ENCODE measurements at places on chromosomes 7 and 10. TPM values are rescaled to one million over a fixed set of nuclear protein-coding genes. Genes with fewer than 3 reads are reported as not detected.

The SLC26A5 gene
- total RNA-seq, result not detected

The CNOT4 gene
- 23.3 TPM for total RNA-seq

The SLC35G1 gene
- total RNA-seq, result 3.5 TPM

The MAT1A gene
- not detected for total RNA-seq

The CAMK2B gene
- 79.9 TPM for total RNA-seq

The TUBAL3 gene
- total RNA-seq, result 1.7 TPM

The CACNB2 gene
- 19.0 TPM for total RNA-seq

The PPRC1 gene
- 10.9 TPM for total RNA-seq

The HABP2 gene
- total RNA-seq, result not detected

The ADAM22 gene
- total RNA-seq, result 1.9 TPM

The RAB18 gene
- 50.4 TPM for total RNA-seq

The C7orf57 gene
- total RNA-seq, result not detected

The VTI1A gene
- 29.6 TPM for total RNA-seq

The SLC16A12 gene
- total RNA-seq, result 6.0 TPM

The EVX1 gene
- total RNA-seq, result not detected

The CADPS2 gene
- total RNA-seq, result 19.9 TPM

The SPAM1 gene
- total RNA-seq, result not detected

The RUFY2 gene
- total RNA-seq, result 11.0 TPM

The PTER gene
- total RNA-seq, result 7.5 TPM

The CCDC172 gene
- not detected for total RNA-seq

The KCNH2 gene
- 119 TPM for total RNA-seq

The SFRP4 gene
- 11.9 TPM for total RNA-seq

The SMO gene
- total RNA-seq, result 4.7 TPM

The COL13A1 gene
- 11.8 TPM for total RNA-seq

The ITIH5 gene
- 7.3 TPM for total RNA-seq

The OR6V1 gene
- total RNA-seq, result not detected

The ORAI2 gene
- total RNA-seq, result 5.9 TPM

The MYO1G gene
- 0.78 TPM for total RNA-seq

The GPR15LG gene
- not detected for total RNA-seq

The ZNF117 gene
- total RNA-seq, result 1.6 TPM

The CALN1 gene
- total RNA-seq, result not detected

The PPP1R17 gene
- total RNA-seq, result not detected

The STOX1 gene
- 0.47 TPM for total RNA-seq

The LBX1 gene
- not detected for total RNA-seq

The TMEM236 gene
- total RNA-seq, result 0.41 TPM

The CPVL gene
- 2.7 TPM for total RNA-seq

The UCN3 gene
- total RNA-seq, result not detected

The SVOPL gene
- total RNA-seq, result not detected

The ACSM6 gene
- total RNA-seq, result not detected

The TMEM176B gene
- total RNA-seq, result 227 TPM

The GPR158 gene
- not detected for total RNA-seq

The WEE2 gene
- total RNA-seq, result not detected

The SEMA3C gene
- total RNA-seq, result 58.3 TPM

The ABCB1 gene
- 3.0 TPM for total RNA-seq

The SORBS1 gene
- 742 TPM for total RNA-seq

The RSBN1L gene
- 7.5 TPM for total RNA-seq

The MAD1L1 gene
- 13.3 TPM for total RNA-seq

Measured in right atrium auricular region (tissue), 2 donors.